Nucleus accumbens (tissue), 56 donors: ENCODE measurements at places on chromosomes 7 and 10.

- no peak for DNase-seq
These were observed 97.9 kb downstream of the PTEN start for GRCh38 chr10:87961314-87961713.

DNA sequence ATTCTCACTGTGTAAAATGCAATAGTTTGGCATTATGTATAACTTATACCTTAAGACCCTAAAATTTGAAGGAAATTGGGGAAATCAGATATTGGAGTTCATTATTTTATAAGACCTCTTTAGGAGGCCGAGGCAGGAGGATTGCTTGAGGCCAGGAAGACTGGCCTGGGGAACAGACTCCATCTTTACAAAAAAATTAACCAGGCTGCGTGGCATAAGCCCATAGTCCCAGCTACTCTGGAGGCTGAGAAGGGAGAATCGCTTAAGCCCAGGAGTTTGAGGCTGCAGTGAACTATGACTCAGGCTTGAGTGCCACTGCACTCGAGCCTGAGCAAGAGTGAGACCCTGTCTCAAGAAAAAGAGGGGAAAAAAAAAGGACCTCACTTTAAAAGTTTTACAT, 14.0 kb upstream of the PBLD start:
- DNase-seq = no peak

DNA sequence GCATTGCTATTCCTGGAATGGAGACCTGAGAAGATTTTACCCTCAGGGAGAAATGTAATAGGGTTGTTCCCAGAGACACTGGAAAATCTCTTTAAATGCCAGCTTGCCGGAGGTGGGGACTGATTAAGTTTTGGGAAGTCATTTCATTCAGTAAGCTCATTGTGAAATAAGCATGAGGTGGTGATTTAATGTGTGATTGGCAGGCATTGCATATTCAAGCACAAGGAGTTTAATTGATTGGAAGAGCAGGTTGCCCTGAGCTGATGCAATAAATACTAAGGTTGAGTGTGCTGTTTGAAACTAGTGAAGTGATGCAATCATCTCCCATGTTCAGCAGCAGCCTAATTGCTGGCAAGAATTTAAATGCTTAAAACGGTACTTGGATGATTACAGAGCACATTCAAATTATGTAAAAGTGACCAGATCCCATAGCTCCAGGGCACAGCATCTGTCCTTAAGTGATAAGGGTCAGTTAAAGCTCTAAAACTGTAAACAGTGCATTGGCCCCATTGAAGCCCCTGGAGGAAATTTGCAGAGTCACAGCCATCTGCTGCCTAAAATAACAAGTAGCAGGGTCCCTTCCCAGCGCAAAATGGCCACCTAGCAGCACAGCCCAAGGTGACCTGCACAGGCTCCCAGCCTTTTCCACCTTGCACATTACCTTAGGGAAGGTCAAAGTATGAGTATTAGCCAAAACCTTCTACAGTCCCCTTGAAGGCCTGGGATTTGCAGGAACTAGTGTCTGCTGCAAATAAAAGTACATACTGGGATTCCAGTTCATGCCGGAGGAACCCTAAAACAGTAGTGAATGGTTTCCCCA, 92.1 kb downstream of the CCDC71L start:
- no peak for DNase-seq

- no peak for DNase-seq
These were observed 87.3 kb upstream of the TARP start for GRCh38 chr7:38360776-38361175.

- no peak for DNase-seq
These were observed 21.6 kb downstream of the GPR26 start for GRCh38 chr10:123687758-123688157.

GRCh38 chr7:41054960-41055661, 647.8 kb downstream of the INHBA start:
- DNase-seq = no peak

GRCh38 chr10:46998595-46998994, 87.4 kb downstream of the PTPN20 start:
- no peak for DNase-seq

GRCh38 chr7:68148440-68148839, 1151.8 kb downstream of the TYW1 start:
- DNase-seq = no peak

DNA sequence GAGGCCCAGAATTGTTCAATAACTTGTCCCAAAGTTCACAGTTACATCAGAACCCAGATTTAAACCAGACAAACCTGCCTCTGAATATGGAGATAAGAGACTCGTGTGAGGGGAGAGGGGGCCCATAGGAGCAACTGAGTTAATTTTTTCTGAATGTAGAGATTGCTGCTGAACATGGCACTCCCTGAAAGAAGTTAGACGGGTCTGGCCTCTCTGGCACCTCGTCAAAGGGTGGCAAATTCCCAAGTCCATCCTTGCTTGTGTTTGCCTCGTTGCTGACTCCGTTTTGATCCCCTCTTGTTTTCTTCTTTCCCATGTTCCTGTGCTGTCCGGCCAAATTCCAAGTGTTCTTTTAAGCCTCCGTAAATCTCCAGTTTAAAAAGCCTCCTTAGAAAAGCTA, 35.2 kb upstream of the YAE1 start:
- no peak for DNase-seq

- DNase-seq = no peak
These were observed 95.5 kb downstream of the MAP3K8 start for GRCh38 chr10:30529373-30529998.

GRCh38 chr10:123934846-123935245, 43.2 kb upstream of the CPXM2 start:
- DNase-seq = no peak

DNA sequence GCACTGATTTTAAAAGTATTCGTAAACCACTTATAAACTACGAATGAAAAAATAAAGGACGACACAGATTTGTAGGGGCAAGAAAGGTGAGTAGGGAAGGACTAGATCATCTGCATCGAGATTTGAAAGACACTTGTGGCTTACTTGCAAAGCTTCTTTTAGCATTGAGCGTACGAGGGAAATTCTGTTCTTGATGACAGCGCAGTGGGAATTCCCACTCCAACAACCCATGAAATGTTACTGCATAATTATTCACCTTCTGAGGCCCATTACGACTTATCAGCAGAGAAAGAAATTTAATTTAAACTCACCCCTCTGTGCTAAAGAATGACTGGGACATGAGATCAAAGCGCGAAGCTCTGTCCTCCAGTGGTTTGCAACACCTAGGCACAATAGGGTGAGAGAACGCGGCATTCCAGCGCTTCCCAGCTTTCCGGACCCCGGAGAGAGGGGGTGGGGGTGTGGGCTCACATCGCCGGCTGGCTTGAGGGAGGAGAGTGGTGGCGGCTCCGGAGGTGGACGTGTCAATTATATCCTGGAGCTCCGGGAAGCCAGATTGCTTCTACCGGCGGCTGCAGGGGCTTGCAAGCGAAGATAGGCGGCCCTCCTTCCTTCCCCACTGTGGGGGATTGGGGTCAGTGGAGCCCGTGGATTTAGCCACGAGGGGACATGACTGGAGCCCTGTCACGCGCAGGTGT, 10.3 kb downstream of the SP8 start:
- DNase-seq = no peak

- no peak for DNase-seq
These were observed 536.5 kb downstream of the TNS3 start for GRCh38 chr7:47045207-47046051.

GRCh38 chr10:42865716-42866114, 83.1 kb downstream of the BMS1 start:
- DNase-seq = no peak

- no peak for DNase-seq
These were observed 1061.1 kb upstream of the AUTS2 start for GRCh38 chr7:68537051-68537773.

DNA sequence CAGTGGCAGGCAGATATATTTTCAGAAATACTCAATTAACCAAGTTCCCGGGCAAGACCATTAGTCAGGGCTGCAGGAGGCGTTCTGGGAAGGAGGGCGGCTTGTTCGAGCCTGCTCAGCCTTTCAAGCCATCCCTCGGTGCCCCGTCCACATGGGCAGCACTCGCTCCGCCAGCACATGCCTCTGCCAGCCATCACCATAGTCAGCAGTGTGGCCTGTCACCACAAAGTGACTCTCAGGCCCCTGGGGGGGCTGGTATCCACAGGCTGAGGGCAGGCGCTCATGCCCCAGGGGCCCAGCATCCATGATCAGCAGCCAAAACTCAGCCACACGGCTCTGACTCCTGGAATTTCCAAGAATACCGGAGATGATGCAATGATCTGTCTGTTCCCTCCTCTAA, 81.9 kb downstream of the CHST15 start:
- no peak for DNase-seq

DNA sequence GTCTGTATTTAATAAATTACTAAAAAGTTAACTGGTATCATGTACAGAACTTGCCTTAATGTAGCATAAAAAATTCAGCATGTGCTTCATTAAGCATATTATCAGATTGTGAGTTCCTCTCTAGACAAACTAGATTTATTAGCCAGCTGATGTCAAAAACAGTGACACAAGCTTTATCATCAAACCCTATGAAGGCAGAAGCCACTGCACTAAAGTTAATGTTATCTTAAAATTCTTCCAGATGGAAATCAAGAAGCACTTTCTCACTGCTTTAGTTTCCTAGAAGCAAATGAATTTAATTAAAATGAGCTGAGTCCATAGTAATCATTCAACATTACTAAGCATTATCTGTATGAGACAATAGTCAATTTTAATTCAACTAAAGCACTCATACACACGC, 96.4 kb downstream of the ARHGAP12 start:
- no peak for DNase-seq

GRCh38 chr10:57948796-57949195, 318.9 kb downstream of the IPMK start:
- DNase-seq = no peak

GRCh38 chr7:108142675-108143259, 12.6 kb upstream of the LAMB4 start:
- DNase-seq = no peak

- no peak for DNase-seq
These were observed 9.2 kb upstream of the PWWP2B start for GRCh38 chr10:132387764-132388210.

DNA sequence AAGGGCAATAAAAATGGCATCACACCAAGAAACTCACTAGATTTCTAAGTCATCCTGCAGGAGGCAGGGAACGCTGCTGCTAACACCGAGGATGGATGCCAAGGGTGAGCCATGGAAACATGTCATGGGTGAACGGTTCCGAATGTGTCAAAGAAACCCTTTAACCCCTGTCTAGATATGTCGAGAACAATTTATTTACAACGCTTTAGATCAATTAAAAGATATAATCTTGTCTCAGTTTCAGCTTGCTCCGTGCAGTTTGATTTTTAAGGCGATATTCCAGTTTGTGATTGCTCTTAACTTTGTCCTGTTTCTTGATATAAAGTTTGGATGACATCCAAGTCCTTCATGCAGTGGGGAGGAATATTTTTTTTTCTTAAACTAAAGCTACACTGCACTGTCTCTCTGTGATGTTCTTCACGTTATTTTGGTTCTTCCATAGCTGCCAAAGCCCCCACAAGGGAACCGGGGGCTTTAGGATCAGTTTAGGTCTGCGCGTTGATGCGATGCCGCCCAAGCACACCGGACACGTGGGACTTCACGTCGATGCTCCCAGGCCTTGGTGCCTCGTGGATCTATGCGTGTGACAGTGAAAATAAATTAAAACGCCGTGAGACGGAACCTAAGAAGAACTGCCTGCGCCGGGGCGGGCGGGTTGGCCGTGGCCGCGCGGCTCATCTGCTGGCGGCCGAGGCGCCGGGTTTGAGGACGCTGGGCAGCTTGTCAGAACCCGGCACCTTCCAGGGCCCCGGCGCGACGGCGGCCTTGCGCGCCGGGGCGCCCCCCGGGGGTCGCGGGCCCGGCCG, 220.3 kb downstream of the PHTF2 start:
- DNase-seq = no peak

GRCh38 chr7:1530946-1531262, 402 bp downstream of the MAFK start:
- no peak for DNase-seq

DNA sequence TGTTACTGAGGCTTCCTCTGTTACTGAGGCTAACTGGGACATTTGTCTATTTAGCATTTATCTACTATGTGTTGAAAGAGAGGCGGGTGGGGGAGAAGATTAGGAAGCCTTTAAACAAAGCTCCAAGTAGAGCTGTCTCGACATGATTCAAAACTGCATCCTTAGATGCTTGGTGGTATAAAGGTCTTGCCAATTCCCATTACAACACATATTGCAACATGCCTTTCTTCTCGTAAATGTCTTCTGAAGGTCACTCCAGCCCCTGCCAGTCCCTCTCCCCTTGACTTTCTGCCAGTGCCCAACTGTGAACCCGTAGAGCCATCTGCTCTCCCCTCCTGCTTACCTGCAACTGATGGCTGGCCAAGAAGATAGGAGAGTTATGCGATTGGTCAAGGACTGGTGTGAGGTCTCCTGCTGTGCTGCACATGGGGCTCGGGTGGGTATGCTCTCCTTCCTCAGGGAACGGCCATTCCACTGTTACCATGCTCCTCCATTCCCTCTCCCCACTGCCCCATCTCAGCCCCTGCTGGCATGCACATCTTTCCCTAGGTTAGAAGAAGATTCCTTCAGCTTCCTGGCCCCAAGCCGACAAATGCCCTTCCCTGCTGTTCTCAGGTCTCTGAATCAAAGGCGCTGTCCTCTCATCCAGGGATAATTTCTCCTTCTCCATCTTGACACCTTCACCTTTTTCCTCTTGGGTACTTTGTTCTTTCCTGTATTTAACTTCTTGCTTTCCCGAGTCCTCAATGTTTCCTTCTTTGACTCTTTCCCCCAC, 43.6 kb upstream of the ZNF32 start:
- no peak for DNase-seq

- no peak for DNase-seq
These were observed 130.4 kb upstream of the AUTS2 start for GRCh38 chr7:69467826-69468225.

DNA sequence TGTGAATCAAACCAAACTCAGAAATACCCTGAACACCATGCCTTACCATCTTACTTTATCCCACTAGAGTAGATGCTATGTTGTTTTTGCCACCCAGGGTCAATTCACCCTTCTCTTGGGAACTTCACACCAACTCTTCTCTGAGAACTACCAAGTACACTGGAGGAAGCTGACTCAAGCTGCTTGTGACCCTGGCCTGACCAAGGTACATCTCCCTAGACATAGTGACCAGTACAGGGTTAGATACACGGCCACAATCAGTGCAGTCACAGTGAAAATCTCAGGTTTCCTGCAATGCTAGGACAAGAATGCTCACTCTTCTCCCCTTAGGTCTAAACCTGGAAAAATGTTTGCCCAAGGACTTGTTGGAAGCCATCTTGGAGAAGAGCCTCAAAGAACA, 31.8 kb downstream of the EZH2 start:
- no peak for DNase-seq

DNA sequence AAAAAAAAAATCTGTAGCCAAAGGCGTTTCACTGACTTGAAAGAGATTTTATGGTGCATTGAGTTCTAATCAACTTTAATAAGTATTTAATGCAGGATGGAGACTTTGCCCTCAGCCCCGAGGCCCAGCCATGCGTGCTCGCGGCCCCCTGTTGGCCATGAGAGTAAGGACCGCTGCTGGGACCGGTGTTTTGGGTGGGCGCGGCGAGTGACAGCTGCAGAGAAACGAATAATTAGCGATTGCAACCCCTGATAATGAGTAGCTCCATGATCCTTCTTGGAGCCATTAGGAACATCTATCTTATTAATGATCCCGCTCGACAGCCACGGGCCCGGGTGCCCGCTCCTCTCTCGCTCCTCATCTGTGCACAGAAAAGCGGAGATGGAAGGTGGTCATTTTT, 347.4 kb downstream of the RPS24 start:
- DNase-seq = no peak

- DNase-seq = no peak
These were observed 95.8 kb upstream of the TNS3 start for GRCh38 chr7:47677664-47678063.

- no peak for DNase-seq
These were observed 49.4 kb downstream of the PLXDC2 start for GRCh38 chr10:19865676-19866075.
